ENCODE measurements at places on chromosomes 12 and 14. TPM values are rescaled to one million over a fixed set of nuclear protein-coding genes. Genes with fewer than 3 reads are reported as not detected.

Gene KLRC2
- total RNA-seq, result not detected

Gene KRT73
- not detected for total RNA-seq

Gene RASSF9
- 0.20 TPM for total RNA-seq

Gene FGF23
- total RNA-seq, result not detected

Gene C1QL4
- not detected for total RNA-seq

Gene KLRC1
- not detected for total RNA-seq

Gene ESR2
- not detected for total RNA-seq

Gene RERGL
- total RNA-seq, result not detected

Gene TNS2
- 116 TPM for total RNA-seq

Gene CCDC197
- not detected for total RNA-seq

Gene TRIP11
- total RNA-seq, result 28.2 TPM

Gene DDX23
- total RNA-seq, result 51.8 TPM

Gene INSM2
- total RNA-seq, result not detected

Gene P2RX7
- 1.8 TPM for total RNA-seq

Gene CPSF2
- total RNA-seq, result 37.5 TPM

Gene KIF5A
- 0.20 TPM for total RNA-seq

Gene PYGL
- total RNA-seq, result 108 TPM

Gene GPR65
- total RNA-seq, result under 0.01 TPM

Gene CLEC9A
- not detected for total RNA-seq

Gene C12orf60
- total RNA-seq, result 1.2 TPM

Gene PFKM
- total RNA-seq, result 112 TPM

Gene TMEM263
- 102 TPM for total RNA-seq

Gene TSPAN11
- total RNA-seq, result 0.20 TPM

Gene CD163
- total RNA-seq, result under 0.01 TPM

Gene CELA1
- total RNA-seq, result not detected

Gene PARPBP
- 20.5 TPM for total RNA-seq

Gene PLEK2
- total RNA-seq, result 1.8 TPM

Gene KRT72
- total RNA-seq, result not detected

Gene OASL
- total RNA-seq, result 0.73 TPM

Gene CEBPE
- not detected for total RNA-seq

Gene HHIPL1
- total RNA-seq, result 1.8 TPM

Gene HOXC12
- total RNA-seq, result not detected

Gene MSRB3
- total RNA-seq, result 18.0 TPM

Gene SLC2A3
- total RNA-seq, result 99.6 TPM

Gene PIANP
- not detected for total RNA-seq

Gene KLRD1
- total RNA-seq, result under 0.01 TPM

Gene PRIMA1
- not detected for total RNA-seq

Gene KCNK13
- total RNA-seq, result not detected

Gene ADAM21
- total RNA-seq, result 0.39 TPM

Gene KRT82
- not detected for total RNA-seq

Gene FOXA1
- total RNA-seq, result not detected

Gene LMNTD1
- total RNA-seq, result 1.4 TPM

Gene TTC6
- not detected for total RNA-seq

Gene MSI1
- not detected for total RNA-seq

Gene SYNDIG1L
- not detected for total RNA-seq

Gene B4GALNT1
- total RNA-seq, result under 0.01 TPM

Gene PPFIBP1
- total RNA-seq, result 236 TPM

Gene IQSEC3
- total RNA-seq, result not detected

Gene GARIN6
- not detected for total RNA-seq

Gene STYK1
- 0.59 TPM for total RNA-seq

Gene ABHD12B
- total RNA-seq, result not detected
